ENCODE measurements at places on chromosomes 5 and 9.

- no peak for DNase-seq
Observed at GRCh38 chr9:126375386-126375785, 48.8 kb downstream of the MVB12B start.

DNA sequence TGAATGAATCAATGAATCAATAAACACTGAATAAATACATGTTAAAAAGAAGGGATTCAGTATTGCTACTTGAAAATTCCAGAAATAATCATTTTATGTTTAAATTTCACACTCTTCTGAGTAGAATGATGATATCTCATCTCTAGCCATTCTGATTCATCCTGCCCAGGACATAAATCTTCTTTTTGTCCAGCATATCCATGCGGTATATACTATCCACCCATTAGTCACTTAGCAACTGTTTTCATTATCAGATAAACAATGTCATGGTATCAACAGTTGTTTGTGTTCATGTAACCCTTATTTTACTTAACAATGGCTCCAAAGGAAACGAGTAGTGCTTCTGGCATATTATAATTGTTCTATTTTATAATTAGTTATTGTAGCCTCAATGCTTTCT lies 432.4 kb upstream of the SMC2 start:
- DNase-seq = no peak

DNA sequence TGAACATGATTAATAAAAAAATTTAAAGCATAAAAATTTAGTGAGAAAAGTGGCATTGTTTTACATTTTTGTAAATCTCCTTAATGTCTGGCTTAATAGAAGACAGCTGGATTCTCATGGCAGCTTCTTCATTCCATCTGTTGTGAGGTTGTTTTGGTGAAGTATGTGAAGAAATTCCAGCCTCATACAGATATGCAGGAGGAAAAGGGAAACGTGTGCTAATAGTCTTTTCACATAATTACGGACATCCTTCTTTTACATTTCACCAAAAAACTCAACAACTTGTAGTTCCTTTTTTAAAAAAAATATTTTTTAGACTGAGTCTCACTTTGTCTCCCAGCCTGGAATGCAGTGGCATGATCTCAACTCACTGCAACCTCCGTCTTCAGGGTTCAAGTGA lies 46.9 kb downstream of the HACD4 start:
- no peak for DNase-seq

DNA sequence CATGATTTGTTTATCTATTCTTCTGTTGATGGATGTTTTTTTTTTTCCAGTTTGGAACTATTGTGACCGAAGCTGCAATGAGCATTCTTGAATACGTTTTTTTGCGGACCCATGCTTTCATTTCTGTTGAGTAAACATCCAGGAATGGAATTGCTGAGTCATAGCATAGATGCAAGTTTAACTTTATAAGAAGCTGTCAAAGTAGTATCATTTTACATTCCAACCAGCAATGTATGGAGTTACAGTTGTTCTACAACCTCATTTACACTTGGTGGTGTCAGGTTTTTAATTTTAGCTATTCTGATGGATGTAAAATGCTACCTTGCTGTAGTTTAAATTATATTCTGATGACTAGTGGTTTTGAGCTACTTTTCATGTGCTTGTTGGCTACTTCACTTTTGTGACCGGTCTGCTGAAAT lies 49.0 kb downstream of the NPR3 start:
- DNase-seq = no peak

GRCh38 chr5:37825334-37825915 lies 14.4 kb downstream of the GDNF start:
- no peak for DNase-seq

- peak; percentile 41 for DNase-seq
Observed at GRCh38 chr5:75510836-75511434, 494 bp downstream of the CERT1 start.

GRCh38 chr5:177086654-177087397 lies at the start of gene FGFR4:
Gene FGFR4 (plus strand): TSS chr5:177086915. CDS start chr5:177089603, 2,688 bp downstream.
- peak; percentile 62 for DNase-seq

DNA sequence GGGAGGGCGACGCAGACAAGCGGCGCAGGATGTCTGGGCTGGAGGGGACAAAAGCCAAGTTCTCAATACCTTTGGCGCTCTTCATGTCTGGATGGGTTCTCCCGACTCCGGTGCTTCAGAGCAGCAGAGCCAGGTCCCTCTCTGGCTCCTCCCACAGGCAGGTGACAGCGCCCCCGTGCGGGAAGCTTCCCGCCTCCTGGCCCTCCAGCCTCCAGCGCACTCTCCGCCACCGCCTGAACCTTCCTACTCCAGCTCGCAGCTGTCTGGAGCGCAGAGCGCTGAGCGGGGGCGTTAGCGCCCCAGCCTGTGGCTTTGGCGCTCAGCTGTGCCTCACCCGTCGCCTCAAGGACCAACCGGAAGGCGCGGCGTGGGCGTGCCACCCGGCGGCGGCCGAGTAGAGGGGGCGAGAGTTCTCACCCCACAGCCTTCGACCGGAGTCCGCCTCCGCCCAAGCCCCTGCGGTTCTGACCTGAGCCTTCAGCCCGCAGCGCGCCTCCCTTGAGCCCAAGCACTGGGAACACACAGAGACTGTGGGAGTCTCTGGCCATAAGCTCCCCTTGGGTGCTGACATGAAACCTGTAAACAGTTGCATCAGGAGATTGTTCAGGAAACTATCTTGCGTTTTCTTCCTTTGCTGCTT lies at the start of gene SLCO4C1:
SLCO4C1 (minus strand) TSS at position 107 of the 640 bp plus-strand sequence; CDS start at position 85, 22 bp downstream.
- peak; percentile 63 for DNase-seq

DNA sequence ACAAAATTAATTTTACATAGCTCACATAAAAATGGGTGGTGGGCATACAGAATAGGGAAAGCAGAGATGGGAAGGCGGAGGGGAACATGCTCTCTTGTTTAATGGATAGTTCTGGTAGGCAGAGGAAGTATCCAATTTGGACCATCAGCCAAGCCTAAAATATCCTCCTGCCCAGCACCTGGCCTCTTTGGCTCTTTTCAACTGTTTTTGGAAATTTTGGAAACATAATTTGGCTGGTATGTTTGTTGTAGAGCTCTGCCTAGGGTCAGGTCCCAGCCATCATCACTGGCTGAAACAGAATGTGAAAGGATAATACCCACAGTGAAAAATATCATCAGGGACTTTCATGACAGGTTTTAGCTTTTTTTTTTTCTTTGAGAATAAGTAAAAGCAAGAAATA lies 467.3 kb upstream of the DMAC1 start:
- DNase-seq = no peak

DNA sequence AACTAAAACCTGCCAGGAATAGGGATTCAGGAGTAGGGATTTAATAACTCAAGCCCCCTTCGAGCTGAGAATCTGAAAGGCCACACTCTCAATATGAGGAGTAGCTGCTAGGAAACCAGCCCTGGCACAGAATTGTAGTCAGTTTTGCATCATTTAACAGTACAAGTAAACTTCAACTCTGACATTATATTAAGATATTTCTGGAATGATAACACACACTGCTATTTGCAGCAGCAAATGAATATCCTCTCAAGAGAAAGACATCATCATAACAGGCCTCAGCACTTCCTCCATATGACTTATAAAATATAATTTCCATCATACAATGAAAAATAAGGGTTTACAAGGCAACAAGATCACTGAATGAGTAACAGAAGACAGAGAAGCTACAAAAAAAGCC lies 138.2 kb upstream of the RFX3 start:
- no peak for DNase-seq

DNA sequence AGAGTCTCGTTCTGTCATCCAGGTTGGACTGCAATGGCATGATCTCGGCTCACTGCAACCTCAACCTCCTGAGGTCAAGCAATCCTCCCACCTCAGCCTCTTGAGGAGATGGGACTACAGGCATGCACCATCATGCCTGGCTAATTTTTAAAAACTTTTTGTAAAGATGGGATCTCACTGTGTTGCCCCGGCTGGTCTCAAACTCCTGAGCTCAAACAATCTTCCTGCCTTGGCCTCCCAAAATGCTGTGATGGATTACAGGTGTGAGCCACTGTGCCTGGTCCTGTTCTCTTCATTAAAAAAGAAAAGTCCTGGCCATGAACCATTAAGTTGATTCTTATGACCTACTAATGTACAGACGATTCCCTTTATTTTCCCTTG lies 54.7 kb downstream of the ERAP1 start:
- DNase-seq = no peak

DNA sequence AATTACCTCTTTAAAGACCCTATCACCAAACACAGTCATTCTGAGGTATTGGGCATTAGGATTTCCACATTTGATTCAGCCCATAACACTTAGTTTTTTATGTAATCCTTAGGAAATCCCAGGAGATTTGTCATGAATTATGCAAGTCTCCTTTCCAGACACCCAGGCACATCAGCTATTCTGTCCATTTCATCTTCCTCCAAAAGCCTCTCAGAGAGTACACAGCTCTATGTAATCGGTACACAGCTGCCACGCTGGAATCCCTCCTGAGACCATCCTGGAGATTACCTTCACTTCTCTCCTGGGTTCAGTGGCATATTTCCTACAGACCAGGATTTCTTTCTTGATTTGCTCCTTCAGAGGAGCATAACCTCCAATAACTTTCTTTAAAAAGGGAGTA lies 2309.8 kb upstream of the WWC1 start:
- no peak for DNase-seq

DNA sequence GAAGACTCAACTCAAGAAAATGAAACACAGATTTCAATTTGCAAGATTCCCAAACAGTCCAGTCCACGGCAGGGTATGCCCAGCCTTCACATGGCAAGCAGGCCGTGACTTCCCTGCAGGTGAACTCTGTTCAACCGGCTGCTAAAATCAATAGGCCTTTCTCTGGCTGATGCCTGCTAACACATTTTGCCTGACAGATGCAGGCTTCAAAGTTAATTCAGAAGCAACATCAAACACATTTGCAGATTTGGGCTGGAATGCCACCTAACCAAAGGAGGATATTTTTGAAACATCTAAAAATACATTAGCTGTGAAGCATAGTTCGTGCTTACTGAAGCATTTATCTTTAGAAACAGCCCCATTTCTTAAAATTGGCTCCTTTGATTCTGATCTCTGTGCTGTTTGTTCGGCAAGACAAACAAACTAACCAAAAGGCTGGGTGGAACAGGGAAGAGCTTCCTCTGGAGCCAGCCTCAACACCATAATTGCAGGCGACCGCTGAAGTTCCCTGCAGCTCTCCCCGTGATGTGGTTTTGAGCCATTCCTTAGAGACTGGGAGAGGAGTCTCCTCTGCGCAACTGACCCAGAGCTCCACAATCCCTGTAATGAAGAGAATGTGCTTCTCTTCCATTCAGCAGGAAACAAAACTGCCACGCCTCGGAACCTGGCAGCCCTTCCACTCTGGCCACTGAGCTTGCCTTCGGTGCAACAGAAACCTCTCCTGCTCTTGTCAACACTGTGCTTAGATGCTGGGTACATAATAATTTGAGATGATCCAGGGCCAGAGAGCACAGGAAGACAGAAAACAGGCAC lies 126.5 kb downstream of the MYO10 start:
- no peak for DNase-seq

DNA sequence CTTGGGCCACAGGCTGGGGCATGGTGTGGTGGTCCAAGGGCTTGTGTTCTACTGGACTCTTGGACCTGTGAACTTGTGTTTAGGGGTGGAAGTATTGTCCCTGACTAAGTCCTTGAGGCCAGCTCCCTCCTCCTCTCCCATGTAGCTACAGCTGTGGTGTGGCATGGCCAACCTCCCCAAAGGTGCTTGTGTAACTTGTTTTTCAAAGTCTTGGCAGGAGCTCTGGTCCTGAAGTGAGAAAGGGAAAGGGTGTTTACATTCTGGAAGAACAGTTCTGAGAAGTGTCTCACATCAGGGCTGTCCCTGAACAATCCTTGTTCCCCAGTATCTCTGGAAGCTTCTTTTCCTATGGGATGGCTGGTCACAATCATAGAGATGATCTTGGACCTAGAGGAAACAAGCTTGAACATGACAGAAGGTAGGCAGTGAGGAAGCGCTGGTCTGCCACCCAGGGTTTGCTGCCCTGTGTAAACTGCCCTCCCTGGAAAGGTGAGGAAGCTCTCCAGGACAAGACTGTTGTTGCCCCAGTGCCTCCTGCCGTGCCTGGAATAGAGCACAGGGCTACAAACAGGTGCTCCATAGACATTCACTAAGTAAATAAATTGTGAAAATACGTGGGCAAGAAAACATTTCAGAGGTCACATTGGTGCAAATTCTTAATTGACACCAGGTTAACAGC lies 64.6 kb upstream of the KLF9 start:
- DNase-seq = no peak

DNA sequence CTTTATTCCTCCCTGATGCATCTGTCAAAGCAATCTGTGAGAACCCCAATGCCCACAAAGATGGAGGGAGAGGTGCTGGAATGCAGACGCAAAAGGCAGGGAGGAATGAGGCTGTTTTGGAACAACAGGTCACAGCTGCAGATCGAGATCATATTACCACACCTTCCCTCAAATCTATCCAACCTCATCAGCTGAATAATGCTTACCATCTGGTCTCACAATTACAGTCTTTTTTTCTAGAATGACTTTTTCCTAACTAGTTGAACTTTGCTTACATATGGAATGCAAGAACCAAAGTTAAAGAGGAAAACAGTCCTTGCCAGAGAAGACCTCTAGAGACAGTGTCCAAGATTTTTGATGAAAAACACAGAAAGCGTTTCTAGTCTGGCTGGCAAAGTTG lies 158.1 kb downstream of the LPAR1 start:
- DNase-seq = no peak

GRCh38 chr5:143309661-143310431 lies 93.6 kb downstream of the NR3C1 start:
- DNase-seq = no peak

- DNase-seq = no peak
Observed at GRCh38 chr9:76502746-76503145, 43.8 kb downstream of the GCNT1 start.

GRCh38 chr9:24488896-24489295 lies 56.8 kb downstream of the IZUMO3 start:
- DNase-seq = no peak

GRCh38 chr5:74631081-74631953 lies 9.2 kb downstream of the ENC1 start:
- DNase-seq = no peak

- no peak for DNase-seq
Observed at GRCh38 chr5:36145311-36145710, 6.4 kb downstream of the LMBRD2 start.

DNA sequence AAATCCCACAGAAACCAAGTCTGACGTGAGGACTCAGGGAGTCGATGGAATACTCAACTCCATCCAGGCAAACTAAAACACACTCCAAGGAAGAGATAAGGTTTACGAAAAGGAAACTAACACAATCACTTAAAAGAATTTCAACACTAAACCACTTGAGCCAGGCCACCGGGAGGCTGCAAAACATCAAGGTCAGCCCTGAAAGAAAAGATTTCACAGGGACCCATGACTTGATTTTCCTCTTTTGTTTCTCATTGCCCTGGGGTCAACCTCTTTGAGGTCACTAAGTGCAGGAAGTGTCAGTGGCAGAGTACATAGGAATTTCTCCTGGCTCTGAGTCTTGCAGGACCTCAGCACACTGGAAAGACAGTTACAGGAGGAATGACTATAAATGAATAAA lies 77.8 kb upstream of the TARS1 start:
- DNase-seq = no peak

DNA sequence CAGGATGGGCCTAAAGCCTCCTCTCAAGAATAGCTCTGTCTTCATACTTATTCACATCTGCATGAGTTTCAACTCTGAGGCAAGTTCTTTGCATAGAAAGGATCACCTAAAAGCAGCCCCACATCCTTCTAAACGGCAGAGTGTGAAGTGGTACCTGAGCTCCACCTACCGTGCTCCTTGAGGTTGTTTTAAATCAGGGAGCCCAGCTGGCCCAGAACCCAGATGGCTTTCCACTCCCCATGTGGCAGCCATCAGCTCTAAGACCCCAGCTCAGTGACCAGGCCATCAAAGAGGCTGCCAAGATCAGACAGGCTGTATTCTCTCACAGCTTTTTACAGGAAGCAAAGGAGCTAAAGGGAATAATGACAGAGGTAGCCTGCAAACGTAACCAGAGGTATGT lies 299.3 kb downstream of the RASEF start:
- no peak for DNase-seq

GRCh38 chr9:135309763-135310125 lies 169.8 kb upstream of the PPP1R26 start:
- no peak for DNase-seq
